ENCODE measurements at places on chromosomes 3 and 15. TPM values are rescaled to one million over a fixed set of nuclear protein-coding genes. Genes with fewer than 3 reads are reported as not detected.

GRCh38 chr3:119510690-119511089 lies 12.3 kb downstream of the TIMMDC1 start:
- DNase-seq, result no peak

GRCh38 chr15:68301301-68301700 lies 23.8 kb downstream of the FEM1B start:
- no peak for DNase-seq

The VIPR1 gene
- 6.2 TPM for polyA plus RNA-seq

The GOLGA6A gene
- polyA plus RNA-seq, result not detected

The ILDR1 gene
- 1.2 TPM for polyA plus RNA-seq

The CCR8 gene
- not detected for polyA plus RNA-seq

The KIF9 gene
- polyA plus RNA-seq, result 12.3 TPM
